ENCODE measurements at places on chromosomes 4 and X. TPM values are rescaled to one million over a fixed set of nuclear protein-coding genes. Genes with fewer than 3 reads are reported as not detected.

The SNCA gene
- 4.6 TPM for total RNA-seq

The RASGEF1B gene
- 1.9 TPM for total RNA-seq

The SERTM2 gene
- 0.05 TPM for total RNA-seq

The CRLF2 gene
- 0.15 TPM for total RNA-seq

The CSAG1 gene
- not detected for total RNA-seq

The GPR82 gene
- not detected for total RNA-seq

The HSFX1 gene
- total RNA-seq: 1.1 TPM

The TMPRSS11F gene
- total RNA-seq: not detected

GRCh38 chrX:72026341-72027023 lies 105.2 kb downstream of the RTL5 start:
- no peak for DNase-seq

GRCh38 chrX:70044541-70045245 lies 5.0 kb downstream of the AWAT2 start:
- no peak for DNase-seq

- DNase-seq: no peak
Measured at GRCh38 chr4:147909225-147909624, 177.3 kb downstream of the ARHGAP10 start.

DNA sequence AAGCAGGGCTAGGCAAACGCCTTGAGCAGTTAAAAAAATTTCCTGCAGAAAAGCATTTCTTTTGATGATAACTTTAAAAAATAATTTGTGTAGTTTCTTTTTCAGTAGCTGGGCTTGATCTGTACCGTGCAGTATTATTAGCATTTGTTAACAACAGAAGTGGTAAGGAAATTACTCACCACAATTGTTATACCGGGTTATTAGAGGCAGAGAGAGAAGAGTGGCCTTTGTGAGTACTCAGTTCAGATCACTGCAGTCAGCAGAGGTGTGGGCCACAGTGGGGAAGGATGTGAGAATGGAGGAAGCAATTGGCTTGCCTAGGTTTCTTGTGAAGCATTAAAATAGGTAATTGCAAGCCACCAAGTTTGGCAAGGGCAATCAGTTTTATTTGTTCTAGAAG lies 14.3 kb upstream of the IL21 start:
- DNase-seq: no peak

DNA sequence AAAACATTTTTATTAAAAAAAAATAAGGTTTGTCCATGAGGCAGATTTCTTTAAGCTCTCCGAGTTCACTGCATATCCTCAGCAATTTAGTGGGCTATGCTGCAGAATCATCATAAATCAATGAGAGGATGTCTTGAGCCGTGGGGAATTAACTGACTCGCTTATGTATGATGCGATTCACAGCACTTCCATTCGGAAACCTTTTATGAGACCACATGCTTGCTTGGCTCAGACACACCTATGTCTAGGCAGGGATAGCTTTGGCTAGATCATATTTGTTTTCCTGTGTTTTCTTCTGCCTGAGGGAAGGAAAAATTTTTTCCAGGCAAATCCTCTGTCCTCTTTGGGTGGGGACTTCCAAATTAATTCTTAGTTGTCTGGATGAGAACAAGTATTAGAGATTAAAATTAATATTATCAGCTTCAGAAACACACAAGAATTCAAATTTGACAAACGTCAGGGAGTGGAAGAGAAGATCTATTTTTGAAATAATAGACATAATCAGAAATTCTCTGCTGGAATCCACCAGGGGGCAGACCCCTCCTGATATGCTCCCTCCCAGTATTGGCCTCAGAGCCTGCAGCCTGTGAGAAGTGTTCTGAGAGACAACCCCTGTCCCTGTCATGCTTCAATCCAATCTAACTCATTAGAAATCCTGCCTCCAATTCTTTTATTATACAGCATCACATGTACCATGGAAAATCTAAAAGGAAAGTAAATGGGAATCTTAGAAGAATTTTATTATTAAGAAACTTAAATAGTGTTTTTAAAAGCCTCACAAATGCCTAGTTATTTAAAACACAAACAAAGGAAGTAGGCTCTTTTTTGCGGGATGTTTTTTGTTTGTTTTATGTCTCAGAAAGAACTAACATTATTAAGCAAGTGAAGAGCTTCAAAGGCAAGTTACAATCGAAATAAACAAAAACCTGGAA lies 345.1 kb upstream of the TACR3 start:
- DNase-seq: peak; percentile 43

DNA sequence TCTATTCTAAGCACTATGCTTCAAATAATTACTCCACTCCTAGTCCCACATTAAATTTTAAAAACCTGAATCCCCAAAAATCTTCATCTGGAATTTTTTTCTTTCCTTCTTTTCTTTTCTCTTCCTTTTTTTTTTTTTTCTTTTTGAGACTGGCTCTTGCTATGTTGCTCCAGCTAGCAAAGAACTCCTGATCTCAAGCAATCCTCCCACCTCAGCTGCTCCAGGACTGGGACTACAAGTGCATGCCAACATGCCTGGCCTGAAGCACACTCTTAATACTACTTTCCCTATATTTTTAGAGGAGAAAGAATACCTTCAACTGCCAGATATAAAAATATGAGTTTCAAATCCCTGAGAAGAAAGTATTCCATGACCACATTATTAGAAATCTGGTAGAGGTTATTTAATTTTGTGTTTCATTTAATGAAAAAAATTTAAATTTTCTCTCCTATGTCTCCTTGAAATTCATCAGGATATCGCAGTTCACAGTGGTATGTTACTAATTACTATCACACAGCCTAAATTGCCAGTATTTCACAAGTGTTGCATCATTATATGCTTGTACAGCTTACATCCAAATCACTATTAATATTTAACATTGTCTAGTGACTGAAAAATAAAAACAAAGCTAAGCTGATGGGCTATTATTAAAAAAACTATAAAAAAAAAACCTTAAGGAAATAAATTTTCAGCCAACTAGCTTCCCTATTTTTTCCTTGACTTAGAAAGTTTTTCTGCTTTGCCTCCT lies 227.8 kb downstream of the NAF1 start:
- DNase-seq: no peak

DNA sequence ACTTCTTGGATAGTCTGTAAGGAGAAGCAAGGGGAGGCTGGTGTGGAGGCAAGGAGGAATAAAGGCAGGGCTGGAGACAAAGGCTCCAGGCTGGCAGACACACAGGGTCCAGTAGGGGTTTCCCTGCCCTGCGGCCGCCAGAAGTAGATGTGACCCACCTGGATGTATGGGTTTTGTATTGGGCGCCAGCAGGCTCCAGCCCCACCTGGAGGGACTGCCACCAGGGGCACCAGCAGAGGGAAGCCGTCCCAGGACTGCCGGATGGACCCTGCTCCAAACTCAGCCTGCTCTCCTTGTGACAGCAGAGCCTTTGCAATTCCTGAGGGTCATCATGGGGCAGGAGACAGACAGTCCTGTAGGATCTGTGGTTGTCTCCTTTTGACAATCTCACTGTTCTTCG lies 52.7 kb downstream of the MGST2 start:
- DNase-seq: no peak

- no peak for DNase-seq
Measured at GRCh38 chrX:104137496-104137895, 19.3 kb downstream of the SLC25A53 start.

- DNase-seq: no peak
Measured at GRCh38 chr4:932713-933070, 432 bp downstream of the TMEM175 start.

GRCh38 chr4:3483471-3483921 lies 20.4 kb downstream of the DOK7 start:
- peak; percentile 85 for DNase-seq

DNA sequence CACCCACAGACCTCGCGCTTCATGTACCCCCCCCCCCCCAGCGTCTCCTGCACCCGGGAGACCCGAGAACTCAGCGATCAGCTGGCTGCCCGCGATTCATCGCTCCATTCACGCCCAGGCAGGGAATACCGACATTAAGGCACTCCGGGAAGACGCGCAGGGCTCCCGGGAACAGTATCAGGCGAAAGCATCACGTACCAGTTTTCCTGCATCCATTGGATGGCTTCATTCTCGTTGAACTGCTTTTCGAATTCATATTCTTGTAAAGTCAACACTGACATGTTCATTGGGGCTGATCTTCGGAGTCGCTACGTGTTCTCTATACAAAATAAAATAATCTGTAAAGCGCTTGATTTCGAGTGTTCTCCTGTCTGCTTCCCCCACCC lies 373 bp downstream of the ELOVL6 start:
- no peak for DNase-seq

GRCh38 chr4:146224326-146224966 lies 10.1 kb downstream of the REELD1 start:
- no peak for DNase-seq

DNA sequence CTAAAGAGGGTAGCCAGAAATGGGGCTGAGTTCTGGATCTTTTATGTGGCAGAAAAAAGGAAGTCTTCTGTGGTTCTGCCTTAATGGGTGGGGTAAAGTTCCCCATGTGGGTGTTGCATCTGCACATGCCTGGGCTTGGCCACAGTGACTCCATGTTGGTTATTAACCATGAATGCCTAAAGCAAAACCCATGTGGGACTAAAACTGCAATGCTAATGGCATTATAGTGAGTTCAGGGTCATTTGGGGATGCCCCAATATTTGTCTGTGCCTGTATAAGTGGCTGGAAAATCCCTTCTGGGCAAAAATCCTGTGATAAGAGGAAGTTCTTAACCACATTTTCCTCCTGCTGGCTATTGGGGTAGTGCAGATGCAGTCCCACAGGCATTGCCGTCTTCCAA lies 857.4 kb downstream of the FAT4 start:
- DNase-seq: no peak

DNA sequence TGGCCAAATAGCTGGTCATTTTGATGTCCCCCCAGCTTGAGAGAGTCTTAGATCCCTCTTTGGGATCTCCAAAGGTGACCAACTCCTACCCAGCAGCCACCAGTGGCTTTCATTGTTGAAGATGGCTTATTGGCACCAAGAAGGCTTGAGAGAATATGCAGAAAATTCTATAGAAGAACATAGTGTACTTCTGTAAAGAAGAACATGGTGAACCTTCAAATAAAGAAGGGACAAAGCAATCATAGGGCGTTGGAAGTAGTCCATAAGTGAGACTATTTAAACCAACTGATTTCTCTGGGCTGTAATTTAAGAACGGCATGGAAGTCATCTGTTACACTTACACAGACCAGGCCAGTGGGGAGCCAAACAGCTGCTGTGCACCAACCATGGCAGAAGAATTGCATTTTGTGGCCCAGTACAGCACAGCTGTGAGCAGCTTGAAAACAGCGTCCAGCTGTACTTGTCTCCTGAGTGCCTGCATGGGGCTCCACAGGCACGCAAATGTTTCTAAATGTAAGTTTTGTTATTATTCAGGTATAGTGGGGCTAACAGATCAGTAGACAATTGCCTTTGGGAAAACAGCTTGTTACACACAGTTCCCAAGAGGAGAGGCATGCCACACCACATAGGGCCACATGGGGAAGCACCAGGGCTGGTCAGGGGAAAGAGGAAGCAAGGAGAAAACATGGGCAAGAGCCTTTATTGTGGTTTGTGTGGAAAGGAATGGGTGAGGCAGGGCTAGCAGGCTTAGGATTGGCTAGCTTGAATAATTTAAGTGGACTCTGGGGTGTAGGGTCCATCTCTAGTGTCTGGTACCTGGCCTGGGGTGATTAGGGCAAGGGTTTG lies 125.0 kb downstream of the ARHGAP6 start:
- DNase-seq: peak; percentile 66

- DNase-seq: no peak
Measured at GRCh38 chr4:5797866-5798265, 86.9 kb downstream of the EVC start.

GRCh38 chr4:15381806-15382338 lies 46.0 kb upstream of the C1QTNF7 start:
- no peak for DNase-seq

- DNase-seq: no peak
Measured at GRCh38 chrX:43333543-43333942, 322.6 kb upstream of the MAOA start.

GRCh38 chr4:73740353-73740778 lies at the start of gene CXCL8:
Gene CXCL8 (plus strand): TSS chr4:73740569. CDS start chr4:73740659, 90 bp downstream.
- DNase-seq: peak; percentile 30

GRCh38 chrX:119084766-119085165 lies 12.0 kb downstream of the CT47C1 start:
- no peak for DNase-seq

- no peak for DNase-seq
Measured at GRCh38 chr4:28973587-28974350, 1746.4 kb upstream of the PCDH7 start.

DNA sequence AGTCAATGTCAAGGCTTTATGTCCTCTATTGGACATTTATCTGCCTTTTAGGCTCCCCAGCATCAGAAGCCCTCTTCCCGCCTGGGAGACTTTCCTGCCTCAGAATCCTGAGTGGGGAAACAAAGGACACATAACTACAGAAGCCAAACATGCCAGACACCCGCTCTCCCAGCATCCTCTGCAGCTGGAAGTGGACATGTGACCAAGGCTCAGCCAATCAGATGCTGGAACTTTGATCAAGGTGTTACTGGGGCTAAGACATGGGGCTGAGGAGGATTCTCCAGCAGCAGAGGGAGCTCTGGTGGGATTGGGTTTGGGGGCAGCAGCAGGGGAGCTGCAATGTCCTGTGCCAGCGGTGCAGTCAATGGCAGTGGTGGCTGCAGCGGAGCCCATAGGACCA lies 19.5 kb downstream of the SLC2A9 start:
- DNase-seq: no peak

- peak; percentile 63 for DNase-seq
Measured at GRCh38 chr4:87529187-87529586, at the start of gene SPARCL1. Gene SPARCL1 (minus strand): TSS chr4:87529376. CDS start chr4:87499574, 29,802 bp downstream.

GRCh38 chrX:55030271-55031205 lies at the start of gene ALAS2:
Gene ALAS2 (minus strand): TSS chrX:55030977. CDS start chrX:55026000, 4,977 bp downstream.
- DNase-seq: no peak

DNA sequence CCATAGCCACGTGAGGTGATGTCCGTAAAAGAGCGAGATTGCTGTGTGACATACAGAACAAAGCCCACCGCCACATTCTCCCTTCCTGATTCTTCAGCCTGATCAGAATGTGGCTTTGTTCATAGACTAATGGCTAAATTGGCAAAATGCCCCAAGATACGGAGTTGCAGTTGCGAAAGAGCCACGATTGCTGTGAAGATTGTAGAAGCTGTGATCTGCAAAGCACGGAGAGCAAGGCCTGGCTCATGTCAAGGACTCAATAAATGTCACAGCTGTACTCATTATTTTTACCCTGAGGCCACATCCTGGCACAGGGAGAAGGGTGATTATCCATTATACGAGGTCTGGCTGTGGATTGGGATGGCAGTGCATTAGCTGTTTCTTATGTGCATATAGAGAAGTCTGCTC lies 34.2 kb downstream of the ARSD start:
- DNase-seq: no peak

DNA sequence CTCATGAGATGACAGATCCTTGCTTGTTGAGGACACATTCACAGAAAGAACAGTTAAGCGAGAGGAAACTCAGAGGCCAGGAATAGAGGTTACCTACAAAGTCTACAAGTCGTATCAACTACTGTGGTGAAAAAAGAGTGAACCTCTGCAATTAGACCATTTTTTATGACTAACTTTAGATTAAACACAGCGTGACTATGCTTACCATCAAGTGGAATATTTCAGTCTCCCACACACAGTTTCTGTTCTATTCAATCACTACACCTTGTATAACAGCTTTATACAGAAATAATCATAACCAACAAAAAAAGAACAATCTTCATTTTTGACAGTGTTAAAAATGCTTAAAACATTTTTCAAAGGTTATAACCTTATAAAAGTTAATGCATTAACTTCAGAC lies 46.6 kb downstream of the ADAMTS3 start:
- DNase-seq: no peak

Measured in psoas muscle (tissue), 8 donors.